ENCODE measurements at places on chromosomes 4 and X. TPM values are rescaled to one million over a fixed set of nuclear protein-coding genes. Genes with fewer than 3 reads are reported as not detected.
A peak's percentile ranks its signal among the peaks of the same experiment; 100 is the strongest.

The UCHL1 gene
- total RNA-seq, result 1.3 TPM

The RGN gene
- total RNA-seq, result not detected

The SHROOM2 gene
- total RNA-seq, result 1.2 TPM

The CCDC110 gene
- total RNA-seq, result 0.47 TPM

The SMIM10 gene
- total RNA-seq, result not detected

The PAGE2B gene
- total RNA-seq, result not detected

The SLC49A3 gene
- not detected for total RNA-seq

The ABCG2 gene
- total RNA-seq, result 0.12 TPM

The PNMA6E gene
- total RNA-seq, result not detected

DNA sequence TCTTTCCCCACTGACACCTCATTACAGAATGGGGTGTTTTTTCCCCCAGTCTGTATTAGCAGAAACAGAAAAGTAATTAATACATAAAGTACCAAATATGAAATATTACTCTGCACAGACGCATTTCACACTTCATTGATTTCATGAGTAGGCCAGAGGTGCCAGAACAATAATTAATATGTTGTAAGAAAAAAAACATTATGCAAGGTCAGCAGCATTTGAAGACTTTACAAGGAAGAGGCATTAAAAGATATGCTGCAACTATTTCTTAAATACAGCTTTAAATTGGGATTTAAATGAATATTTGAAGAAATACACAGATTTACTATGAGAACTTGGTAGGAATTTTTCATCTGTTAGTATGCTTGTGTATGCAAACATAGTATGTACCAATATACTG lies 37.7 kb downstream of the NAA11 start:
- DNase-seq, result no peak

GRCh38 chrX:1657367-1658070 lies 42.7 kb downstream of the ASMT start:
- peak; percentile 57 for DNase-seq

- no peak for DNase-seq
These were observed 314.1 kb downstream of the PPP1R2C start for GRCh38 chrX:42463706-42464490.

DNA sequence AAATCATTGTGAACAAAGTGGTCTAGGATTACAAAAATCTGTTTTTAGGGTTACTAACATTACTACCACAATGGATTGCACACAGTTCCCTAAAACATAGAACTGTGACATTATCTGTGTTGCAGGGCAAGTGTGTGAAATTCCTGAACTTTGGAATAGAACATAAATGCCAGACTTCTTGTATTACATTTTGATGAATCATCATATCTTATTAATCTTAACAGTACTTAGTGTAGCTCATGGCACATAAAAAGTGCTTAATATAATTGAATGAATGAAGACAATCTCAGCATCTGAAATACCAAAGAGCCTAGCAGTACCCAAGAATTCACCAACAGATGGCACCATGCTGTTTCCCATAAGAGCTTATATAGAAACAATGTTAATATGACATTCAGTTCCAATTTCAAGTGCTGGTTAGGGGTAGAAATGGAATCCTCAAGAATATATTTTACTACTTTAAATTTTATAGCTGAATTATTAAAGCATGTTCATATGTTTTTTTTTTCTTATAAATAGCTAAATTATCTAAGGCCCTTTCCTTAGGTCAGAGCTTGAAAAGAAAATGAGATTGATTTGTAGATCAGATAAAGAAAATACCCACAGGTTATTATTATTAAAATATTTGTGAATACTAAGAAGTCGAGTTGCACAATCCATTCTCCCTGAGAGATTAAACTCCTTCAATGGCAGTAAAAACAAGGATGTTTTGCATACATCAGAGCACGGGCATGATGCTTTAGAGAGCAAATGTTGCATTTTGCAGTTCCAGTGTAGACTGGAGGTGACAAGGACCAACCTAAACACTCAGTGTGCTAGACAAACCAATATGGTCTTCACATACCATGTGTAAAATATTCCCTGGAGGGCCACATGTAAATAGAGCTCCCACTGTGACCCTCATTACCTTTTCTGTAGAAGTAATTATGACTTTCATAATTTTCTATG lies 25.7 kb upstream of the SHISA3 start:
- peak; percentile 59 for DNase-seq

- no peak for DNase-seq
These were observed 17.3 kb upstream of the TBC1D14 start for GRCh38 chr4:6892190-6892908.

DNA sequence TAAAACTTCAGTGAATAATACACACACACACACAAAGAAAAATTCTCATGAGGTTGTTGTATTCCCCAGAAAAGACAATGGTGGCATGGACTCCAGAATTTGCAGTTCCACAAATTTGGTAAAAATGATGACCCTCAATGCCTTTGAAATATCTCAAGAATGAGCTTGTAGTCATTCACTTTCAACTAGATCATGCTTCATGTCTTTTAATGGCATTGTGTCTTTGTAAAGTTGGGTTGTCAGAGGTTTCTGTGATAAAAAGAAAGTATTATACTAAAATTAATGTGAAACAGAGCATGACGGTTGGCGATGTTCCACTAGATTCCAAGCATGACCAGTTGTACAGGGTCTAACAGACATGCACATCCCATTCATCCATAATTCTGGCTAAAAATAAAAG lies 685.0 kb upstream of the FRG1 start:
- DNase-seq, result no peak

GRCh38 chrX:29024871-29025270 lies 437.6 kb downstream of the IL1RAPL1 start:
- peak; percentile 81 for DNase-seq

DNA sequence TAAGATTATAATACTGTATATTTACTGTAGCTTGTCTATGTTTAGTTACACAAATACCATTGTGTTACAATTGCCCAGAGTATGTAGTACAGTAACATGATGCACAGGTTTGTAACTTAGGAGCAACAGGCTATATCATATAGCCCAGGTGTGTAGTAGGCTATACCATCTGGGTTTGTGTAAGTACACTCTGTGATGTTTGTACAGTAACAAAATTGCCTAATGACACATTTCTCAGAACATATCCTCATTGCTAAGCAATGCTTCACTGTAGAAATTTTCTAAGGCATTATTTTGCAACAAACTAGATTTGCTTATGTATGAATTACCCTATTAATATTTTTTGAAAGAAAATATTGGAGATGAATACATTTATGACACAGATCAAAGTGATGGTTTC lies 1390.9 kb downstream of the C4orf33 start:
- no peak for DNase-seq

- peak; percentile 12 for DNase-seq
These were observed 50.2 kb downstream of the ING2 start for GRCh38 chr4:183554878-183555585.

DNA sequence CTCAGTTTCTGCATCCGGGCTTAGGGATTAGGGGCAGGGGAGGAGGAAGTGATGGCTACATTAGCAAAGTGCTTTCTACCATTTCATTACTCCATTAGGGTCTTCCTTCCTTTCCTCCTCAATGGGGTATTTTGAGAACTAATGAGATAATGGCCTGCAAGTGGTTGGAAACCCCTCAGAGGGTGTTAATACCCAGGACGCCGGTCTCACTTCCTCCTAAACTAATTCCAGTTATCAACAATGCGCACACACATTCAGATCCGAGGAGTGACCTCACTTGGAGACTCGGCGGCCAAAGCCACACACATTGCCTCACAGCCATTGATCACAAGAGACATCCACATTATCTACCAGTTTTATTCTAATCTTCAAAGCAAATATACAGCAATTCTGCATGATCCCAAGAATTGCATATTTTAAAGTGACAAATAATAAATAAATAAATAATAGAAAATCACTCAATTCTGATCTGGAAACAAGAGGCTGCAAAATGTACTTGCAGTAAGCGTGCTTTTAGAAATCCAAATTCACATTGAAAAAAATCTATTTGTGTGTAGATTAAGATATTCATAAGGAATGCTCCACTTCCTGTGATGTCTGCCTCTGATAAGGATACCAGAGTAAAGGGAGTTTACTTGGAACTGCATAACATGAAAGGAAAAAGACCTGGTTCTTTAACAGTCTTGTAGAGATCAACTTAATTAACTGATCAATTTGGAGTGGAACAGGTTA lies 329.1 kb downstream of the FBXW7 start:
- no peak for DNase-seq

- DNase-seq, result no peak
These were observed 736 bp downstream of the BDH2 start for GRCh38 chr4:103098756-103099440.

DNA sequence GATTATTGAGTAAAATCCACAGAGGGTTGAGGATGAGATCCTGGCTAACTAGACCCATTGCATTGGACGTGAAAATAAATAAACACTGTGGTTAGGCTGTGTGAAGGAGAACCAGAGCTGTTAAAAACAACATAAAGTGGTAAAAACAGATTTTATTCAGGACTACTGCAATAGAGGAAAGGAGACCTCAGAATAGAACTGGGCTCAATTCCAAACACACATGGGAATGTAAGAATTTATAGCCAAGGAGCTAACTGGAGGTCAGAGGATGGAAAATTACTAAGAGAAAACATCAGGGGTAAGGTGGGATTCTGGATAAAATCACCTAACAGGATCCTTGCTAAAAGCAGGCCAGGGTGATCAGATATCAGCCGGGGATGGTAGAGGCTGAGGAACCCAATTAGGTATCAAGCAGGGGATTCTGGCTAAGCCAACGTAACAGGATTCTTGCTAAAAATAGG lies 112.4 kb downstream of the RNF150 start:
- no peak for DNase-seq

DNA sequence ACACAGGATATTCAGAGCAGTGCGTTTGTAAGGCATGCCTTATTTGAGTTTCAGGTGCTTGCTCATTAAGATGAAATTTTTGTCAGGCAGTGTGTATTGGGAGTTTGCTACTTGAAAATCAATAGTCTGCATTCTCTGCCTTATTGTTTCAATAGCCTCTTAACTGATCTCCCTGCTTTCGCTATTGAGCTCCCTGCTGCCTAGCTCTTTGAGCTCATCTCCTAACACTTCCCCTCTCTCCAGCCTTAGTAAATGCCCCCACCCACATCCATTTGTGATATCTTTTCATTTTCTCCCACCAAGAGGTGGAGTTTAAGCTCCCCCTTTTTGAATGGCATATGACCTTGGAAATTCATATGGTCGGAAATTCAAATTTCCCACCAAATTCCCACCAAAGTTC lies 256.6 kb downstream of the IL1RAPL1 start:
- DNase-seq, result no peak

- no peak for DNase-seq
These were observed 3.1 kb upstream of the RFC1 start for GRCh38 chr4:39369301-39369700.

DNA sequence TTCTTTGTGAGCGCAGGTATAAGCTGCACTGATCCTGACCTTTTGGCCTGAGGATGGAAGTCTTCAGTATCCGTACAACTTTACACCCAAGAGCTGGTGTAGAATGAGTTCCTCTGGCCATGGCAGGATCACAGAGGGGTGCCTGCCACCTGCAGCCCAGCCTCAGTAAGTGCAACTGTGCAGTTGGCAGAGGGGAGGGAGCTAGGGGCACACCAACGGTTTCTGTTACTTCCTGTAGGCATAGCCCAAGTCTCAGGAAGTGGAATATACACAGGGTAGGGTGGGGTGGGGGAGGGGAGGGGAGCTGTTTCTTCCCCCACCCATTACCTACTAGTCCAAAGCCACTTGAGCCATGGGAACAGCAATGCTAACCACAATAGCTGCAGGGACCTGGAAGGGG lies 85.4 kb upstream of the GBA3 start:
- peak; percentile 69 for DNase-seq

- DNase-seq, result peak; percentile 4
These were observed 131.7 kb upstream of the INTU start for GRCh38 chr4:127501103-127501502.

GRCh38 chr4:120007191-120007871 lies 59.3 kb downstream of the MAD2L1 start:
- peak; percentile 67 for DNase-seq

DNA sequence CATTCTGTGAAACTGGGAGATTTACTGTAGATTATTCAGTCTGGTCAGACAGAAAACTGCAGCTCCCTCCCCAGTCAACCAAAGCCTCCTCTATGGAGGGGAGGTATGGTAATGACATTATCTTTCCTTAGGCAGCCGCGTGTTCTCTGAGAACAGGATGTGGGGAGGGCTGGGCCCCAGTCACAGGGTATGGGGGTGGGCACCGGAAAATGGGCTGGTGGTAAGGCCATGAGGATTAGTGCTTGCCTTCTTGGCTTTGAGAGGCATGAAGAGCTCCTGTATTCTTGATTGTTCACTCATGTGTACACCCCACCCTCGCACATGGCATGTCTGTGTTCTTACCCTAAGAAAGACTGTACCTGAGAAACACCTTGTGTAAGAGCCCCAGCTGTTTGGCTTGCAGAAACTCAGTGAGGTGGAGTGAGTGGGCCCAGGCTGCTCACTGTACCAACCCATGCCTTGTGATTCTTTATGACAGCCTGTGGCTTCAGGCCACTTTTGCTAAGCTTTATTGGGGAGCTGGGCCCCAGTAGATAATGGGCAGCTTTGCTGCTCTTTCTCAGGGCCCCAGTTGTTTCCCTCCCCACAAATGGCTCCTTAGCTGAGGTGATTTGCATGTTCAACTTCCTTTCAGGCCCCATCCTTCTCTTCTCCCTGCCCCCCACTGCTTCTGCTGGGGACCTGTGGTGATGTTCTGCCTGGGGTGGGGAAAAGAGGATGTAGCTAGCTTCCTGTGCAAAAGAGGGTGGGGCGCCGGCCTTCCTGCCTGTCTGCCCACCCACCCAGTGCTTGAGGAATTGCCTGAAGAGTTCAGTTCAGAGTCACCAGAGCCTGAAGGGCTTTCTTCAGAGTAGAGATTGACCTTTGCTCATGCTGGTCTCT lies 30.7 kb downstream of the MSN start:
- no peak for DNase-seq

- DNase-seq, result peak; percentile 49
These were observed 99.3 kb downstream of the ANXA5 start for GRCh38 chr4:121597346-121597934.

DNA sequence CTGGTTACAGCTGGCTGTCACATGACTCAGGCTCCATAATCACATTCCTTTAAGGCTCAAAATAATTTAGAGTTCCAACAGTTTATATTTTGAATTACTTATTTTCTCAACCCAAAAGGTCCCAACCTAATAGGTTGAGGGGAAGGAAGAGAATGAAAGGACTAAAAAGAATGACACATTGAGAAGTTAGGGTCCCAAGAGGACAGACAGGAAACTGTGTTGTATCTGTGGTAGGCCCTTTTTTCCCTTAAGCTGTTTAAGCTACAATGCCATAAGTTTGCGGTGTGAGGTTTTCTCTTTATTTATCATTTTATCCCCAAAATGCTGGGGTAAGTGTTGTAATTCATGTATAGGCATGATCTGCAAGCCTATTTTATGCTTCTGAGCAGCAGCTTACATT lies 290.2 kb downstream of the ZNF674 start:
- DNase-seq, result no peak

GRCh38 chr4:35087218-35087617 lies 1157.1 kb downstream of the ARAP2 start:
- peak; percentile 5 for DNase-seq

GRCh38 chr4:56941403-56941802 lies 33.7 kb downstream of the REST start:
- DNase-seq, result no peak

Measured in MCF 10A (cell line).